ENCODE measurements at places on chromosomes 1 and 21. TPM values are rescaled to one million over a fixed set of nuclear protein-coding genes. Genes with fewer than 3 reads are reported as not detected.

The PDZK1IP1 gene
- 0.85 TPM for total RNA-seq

The LCE3E gene
- not detected for total RNA-seq

The TSSK3 gene
- total RNA-seq, result 2.9 TPM

The LRRC38 gene
- total RNA-seq, result not detected

The IFNLR1 gene
- total RNA-seq, result 6.1 TPM

The RAB7B gene
- total RNA-seq, result 1.7 TPM

The GBP3 gene
- total RNA-seq, result 16.3 TPM

The MRPL24 gene
- 84.5 TPM for total RNA-seq

The GPR52 gene
- 7.2 TPM for total RNA-seq

The DTL gene
- 0.33 TPM for total RNA-seq

All from subcutaneous adipose tissue (tissue), 4 donors.